ENCODE measurements at places on chromosomes 13 and 19. TPM values are rescaled to one million over a fixed set of nuclear protein-coding genes. Genes with fewer than 3 reads are reported as not detected.
A peak's percentile ranks its signal among the peaks of the same experiment; 100 is the strongest.

The CYP2A7 gene
- total RNA-seq, result not detected

The ZNF577 gene
- 5.4 TPM for total RNA-seq

The OR10H3 gene
- not detected for total RNA-seq

DNA sequence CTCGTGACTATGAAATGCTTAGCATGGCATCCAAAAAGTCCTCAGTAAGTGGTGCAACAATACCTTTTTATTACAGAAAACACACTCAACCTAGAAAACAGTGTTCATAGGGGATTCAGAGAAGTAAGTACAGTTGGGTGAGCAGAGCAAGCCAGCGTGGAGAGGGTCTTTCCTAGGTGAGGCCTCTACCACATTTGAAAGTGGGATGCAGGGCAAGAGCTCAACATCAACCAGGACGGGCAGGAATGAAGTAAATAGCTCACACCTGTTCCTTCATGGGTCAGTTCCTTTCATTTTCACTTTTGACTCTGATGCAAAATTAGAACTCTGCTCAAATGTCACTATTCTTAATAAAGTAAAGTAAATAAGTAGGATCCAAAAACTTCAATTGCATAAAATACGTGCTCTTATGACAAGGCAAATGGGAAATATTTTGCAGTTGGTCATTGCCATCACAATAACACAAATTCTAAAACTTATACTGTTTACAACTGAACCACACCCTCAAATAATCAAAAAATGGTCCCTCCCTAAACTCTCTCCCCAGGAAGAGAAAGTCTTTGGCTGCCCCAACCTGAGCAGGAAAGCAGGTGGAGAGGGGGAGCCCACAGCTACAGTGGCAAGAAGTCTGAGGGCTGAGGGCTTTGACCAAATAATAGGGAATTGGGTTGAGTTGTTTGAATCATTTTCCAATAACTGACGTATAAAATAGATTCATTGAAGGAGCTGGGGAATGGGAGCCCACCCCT lies 20.2 kb downstream of the CHAMP1 start:
- H3K36me3 ChIP-seq, result peaks cover under 1% of the 10 kb centered on the region
- no peak for DNase-seq
- H3K4me3 ChIP-seq, result peak overlapping the region; percentile 40
- peaks cover 15% of the 10 kb centered on the region for H3K4me1 ChIP-seq

DNA sequence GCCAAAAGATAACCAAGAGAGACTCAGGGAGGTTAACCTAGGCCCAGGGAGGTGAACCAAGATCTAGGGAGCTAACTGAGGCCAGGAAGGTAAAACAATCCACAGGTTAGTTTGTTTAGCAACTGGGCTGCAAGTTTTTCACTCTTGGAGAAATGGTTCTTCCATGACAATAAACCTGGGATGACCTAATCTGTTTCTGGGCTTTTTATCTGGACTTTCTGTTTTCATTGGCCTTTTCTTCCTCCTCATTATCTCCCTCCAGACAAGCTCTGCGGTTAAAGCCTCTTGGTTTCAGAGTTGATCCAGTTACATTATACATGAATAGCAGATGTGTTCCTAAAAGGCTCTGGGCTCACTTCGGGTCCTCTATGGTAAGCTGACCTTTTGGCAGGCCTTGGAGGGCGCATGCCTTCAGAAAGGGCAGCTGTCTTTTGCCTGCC lies 44.2 kb downstream of the PCDH8 start:
- peaks cover under 1% of the 10 kb centered on the region for H3K4me1 ChIP-seq
- H3K4me3 ChIP-seq, result no peak overlapping the region
- H3K27me3 ChIP-seq, result peaks cover 2% of the 10 kb centered on the region

GRCh38 chr19:48395170-48395455 lies 1.6 kb downstream of the GRIN2D start:
- H3K4me1 ChIP-seq, result peaks cover 36% of the 10 kb centered on the region
- peaks cover 47% of the 10 kb centered on the region for H3K27me3 ChIP-seq
- H3K36me3 ChIP-seq, result peaks cover 7% of the 10 kb centered on the region
- H3K4me3 ChIP-seq, result no peak overlapping the region

DNA sequence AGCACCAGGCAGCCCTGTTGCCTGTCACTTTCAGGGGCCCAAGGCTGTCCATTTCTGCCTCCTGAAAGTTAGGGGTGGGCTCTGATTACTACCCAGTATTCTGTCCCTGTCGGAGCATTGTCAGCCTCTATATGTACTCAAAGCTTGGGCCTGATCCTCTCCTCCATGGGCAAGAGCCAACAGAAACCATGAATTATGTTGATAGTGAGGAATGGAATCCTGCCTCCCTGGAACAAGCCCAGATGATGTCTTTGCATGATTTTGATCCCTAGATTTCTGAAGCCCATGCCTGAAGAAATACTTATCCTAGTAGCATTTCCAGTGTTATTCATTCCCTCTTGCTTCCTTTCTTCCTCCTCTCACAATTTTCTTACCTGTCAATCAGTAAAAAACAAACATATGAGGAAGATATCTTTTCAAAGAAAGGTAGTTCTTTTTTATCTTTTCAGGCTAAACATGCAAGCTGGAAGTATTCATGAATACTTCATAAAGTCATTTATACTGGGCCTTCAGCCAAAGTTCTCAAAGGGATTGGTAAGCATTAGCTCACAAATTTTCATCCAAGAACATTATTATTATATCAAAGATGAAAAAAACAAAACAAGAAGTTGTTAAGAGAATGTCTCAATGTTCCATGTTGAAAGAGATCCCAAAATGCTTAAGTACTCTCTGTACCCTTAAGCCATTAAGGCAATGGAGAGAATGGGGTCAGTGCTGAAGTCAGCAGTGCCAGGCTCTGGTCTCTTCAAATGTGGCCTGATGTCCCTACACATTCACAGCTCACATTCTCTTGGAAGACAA lies 171.7 kb downstream of the NHLRC3 start:
- H3K4me3 ChIP-seq, result no peak overlapping the region
- H3K27me3 ChIP-seq, result peaks cover 2% of the 10 kb centered on the region
- H3K27ac ChIP-seq, result no peak overlapping the region
- no peaks in the 10 kb centered on the region for H3K4me1 ChIP-seq
- no peak for DNase-seq
- H3K36me3 ChIP-seq, result no peaks in the 10 kb centered on the region

GRCh38 chr13:35785576-35786303 lies 309.3 kb upstream of the MAB21L1 start:
- no peak for DNase-seq
- no peak overlapping the region for H3K4me3 ChIP-seq
- no peaks in the 10 kb centered on the region for H3K36me3 ChIP-seq

- H3K27me3 ChIP-seq, result no peaks in the 10 kb centered on the region
- no peak overlapping the region for H3K27ac ChIP-seq
- no peaks in the 10 kb centered on the region for H3K36me3 ChIP-seq
- DNase-seq, result no peak
- H3K4me3 ChIP-seq, result no peak overlapping the region
These were observed 413.7 kb downstream of the LIG4 start for GRCh38 chr13:107801621-107802020.

DNA sequence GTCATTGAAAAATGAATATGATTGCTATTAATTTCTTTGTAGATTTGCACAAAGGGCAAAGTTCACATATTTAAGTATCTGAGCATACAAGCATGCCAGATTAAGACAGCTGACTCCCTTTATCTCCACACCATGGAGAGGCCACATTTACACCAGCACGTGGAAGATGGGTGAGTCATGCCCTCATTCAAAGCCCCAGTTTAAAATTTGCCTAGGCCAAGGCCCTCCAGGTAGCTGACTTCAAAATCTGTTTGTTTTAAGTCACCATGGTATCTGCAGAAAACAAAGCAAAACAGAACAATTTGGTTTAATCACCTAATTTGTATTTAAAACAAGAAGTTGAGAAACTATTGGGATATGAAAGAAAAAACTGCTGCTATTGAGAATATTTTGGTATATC lies 109.2 kb downstream of the ESD start:
- H3K4me3 ChIP-seq, result no peak overlapping the region
- H3K36me3 ChIP-seq, result peaks cover 35% of the 10 kb centered on the region
- peak; percentile 72 for DNase-seq
- H3K27me3 ChIP-seq, result no peaks in the 10 kb centered on the region
- H3K4me1 ChIP-seq, result peaks cover 22% of the 10 kb centered on the region

DNA sequence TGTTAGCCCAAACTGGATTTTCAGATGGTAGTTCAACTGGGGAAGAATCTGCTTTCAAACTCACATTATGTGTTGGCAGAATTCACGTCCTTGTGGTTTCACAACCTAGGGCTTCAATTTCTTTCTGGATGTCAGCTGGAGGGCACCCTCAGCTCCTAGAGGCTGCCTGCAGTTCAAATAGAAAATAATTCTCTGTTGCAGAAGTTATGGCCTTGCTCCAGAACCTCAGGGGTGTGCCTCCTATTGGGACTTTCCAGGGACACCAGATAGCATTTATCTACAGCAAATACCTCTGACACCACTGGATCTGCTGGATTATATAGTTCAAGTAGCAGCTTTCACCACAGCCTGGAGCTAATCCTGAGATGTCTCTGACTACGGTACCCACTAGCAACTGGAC lies 11.8 kb upstream of the RB1 start:
- no peak for DNase-seq
- peaks cover 22% of the 10 kb centered on the region for H3K27me3 ChIP-seq
- no peak overlapping the region for H3K27ac ChIP-seq
- H3K36me3 ChIP-seq, result no peaks in the 10 kb centered on the region

DNA sequence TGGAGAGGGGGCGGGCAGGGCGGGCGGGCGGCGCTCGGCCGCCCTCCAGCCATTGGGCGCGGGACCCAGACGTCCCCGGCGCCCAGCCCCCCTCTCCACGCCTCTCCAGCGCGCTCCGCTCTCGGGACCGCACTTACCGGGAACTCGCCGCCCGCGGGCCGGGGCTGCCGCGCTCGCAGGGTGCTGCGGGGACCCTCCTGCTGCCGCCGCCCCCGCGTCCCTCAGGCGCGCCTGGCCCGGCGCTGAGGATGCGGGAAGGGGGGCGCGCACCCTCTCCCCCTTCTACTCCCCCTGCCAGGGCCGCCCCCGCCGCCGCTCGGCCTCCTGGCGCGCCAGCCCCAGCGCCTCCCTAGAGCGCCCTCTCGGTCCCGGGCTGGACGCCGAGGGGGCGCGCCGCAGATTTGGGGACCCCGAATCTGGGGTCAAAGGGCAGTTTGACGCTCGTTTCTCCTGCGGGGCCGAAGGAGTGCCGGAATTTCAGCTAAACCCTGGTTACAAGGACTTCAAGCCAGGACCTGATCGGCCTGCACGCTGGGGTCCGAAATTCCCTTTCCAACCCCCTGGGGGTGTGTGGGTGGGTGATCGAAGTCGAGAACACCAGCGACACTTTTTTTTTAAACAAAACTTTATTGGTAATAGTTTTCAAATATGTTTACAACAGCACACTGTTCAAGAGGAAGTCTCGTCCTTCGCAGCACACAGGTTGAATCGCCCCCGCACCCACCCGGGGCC lies 696 bp upstream of the SAMD1 start:
- H3K4me1 ChIP-seq, result peaks cover 17% of the 10 kb centered on the region
- peak; percentile 94 for DNase-seq
- H3K36me3 ChIP-seq, result peaks cover 40% of the 10 kb centered on the region
- H3K4me3 ChIP-seq, result peak overlapping the region; percentile 92
- peak overlapping the region; percentile 98 for H3K27ac ChIP-seq

The CPB2 gene
- not detected for total RNA-seq

DNA sequence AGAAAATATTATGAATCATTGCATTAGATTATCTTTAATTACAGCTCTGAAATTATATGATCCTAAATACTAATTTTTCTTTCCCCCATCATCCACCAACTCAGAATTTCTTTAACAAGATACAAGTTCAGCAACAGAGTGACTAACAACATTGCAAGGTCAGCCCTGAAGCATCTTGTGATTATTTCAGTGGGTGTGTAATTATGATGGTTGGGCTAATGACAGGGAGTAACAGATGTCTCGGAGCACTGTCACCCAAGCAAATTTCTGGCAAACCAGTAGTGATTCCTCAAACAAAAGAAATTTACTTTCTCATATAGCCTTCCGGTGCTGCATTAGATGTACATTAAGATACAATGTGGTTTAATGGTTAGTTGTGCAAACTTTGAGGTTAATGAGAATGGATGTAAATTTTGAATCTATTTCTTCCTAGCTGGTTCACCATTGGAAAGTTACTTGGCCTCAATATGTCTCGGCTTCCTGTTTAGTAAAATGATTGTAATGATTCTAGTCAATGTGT lies 238.9 kb downstream of the ITGBL1 start:
- DNase-seq, result no peak
- H3K27ac ChIP-seq, result no peak overlapping the region
- H3K4me1 ChIP-seq, result no peaks in the 10 kb centered on the region
- H3K27me3 ChIP-seq, result no peaks in the 10 kb centered on the region
- no peak overlapping the region for H3K4me3 ChIP-seq
- H3K36me3 ChIP-seq, result no peaks in the 10 kb centered on the region

The C1QTNF9 gene
- not detected for total RNA-seq

DNA sequence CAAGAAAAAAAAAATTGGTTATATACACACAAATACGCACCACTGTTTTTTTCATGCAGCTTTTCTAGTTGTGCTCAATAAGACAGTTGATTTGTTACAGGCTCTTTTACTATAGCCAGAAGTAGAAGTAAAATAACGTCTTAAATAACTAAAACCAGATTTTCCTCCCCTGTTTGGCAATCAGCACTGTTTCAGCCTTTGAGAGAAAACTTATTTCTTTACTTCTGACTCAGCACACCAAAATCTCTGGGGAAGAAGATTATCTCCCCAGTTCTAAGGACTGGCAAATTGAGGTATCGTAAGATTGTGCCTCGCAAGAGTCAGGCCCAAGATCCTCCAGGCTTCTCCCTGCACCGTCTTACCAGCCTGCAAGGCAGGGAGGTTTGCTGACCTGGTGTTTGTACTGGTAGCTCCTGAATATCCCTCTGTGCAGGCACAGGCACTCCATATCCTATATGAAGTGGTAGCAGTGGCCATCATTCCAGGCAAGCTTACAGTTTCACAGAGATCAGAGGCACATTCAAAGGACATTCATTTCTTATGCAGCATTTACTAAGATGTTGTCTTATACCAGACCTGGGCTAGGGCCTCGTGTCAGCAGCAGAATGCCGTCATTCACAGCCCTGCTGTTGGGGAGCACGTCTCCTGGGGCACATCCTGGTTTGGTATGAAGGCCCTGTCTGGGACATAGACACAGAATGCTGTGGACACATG lies 268.2 kb downstream of the ZNF536 start:
- no peaks in the 10 kb centered on the region for H3K27me3 ChIP-seq
- H3K4me3 ChIP-seq, result no peak overlapping the region
- no peak overlapping the region for H3K27ac ChIP-seq
- no peaks in the 10 kb centered on the region for H3K36me3 ChIP-seq
- no peaks in the 10 kb centered on the region for H3K4me1 ChIP-seq

The RAB3A gene
- total RNA-seq, result 10.3 TPM

- peak overlapping the region; percentile 95 for H3K27ac ChIP-seq
- peaks cover 2% of the 10 kb centered on the region for H3K27me3 ChIP-seq
- no peak for DNase-seq
- H3K36me3 ChIP-seq, result peaks cover 15% of the 10 kb centered on the region
These were observed 1.4 kb downstream of the ING1 start for GRCh38 chr13:110714797-110715394.

- H3K27me3 ChIP-seq, result no peaks in the 10 kb centered on the region
- H3K4me3 ChIP-seq, result no peak overlapping the region
- no peak overlapping the region for H3K27ac ChIP-seq
- no peaks in the 10 kb centered on the region for H3K36me3 ChIP-seq
- H3K4me1 ChIP-seq, result no peaks in the 10 kb centered on the region
These were observed 249.6 kb downstream of the GPC6 start for GRCh38 chr13:93476175-93476574.

The ZNF726 gene
- total RNA-seq, result 16.3 TPM

GRCh38 chr19:3202346-3202745 lies 16.6 kb downstream of the NCLN start:
- no peak overlapping the region for H3K27ac ChIP-seq
- H3K4me3 ChIP-seq, result no peak overlapping the region
- H3K4me1 ChIP-seq, result no peaks in the 10 kb centered on the region
- H3K36me3 ChIP-seq, result peaks cover 9% of the 10 kb centered on the region
- H3K27me3 ChIP-seq, result no peaks in the 10 kb centered on the region

Data from activated CD4-positive, alpha-beta T cell treated with anti-CD3 and anti-CD28 coated beads, Interleukin-2, amount 10 ng/mL, durations not matched to agents 24 days and 14 days (primary cell).